ENCODE measurements at places on chromosomes 3 and 15.
A peak's percentile ranks its signal among the peaks of the same experiment; 100 is the strongest.

DNA sequence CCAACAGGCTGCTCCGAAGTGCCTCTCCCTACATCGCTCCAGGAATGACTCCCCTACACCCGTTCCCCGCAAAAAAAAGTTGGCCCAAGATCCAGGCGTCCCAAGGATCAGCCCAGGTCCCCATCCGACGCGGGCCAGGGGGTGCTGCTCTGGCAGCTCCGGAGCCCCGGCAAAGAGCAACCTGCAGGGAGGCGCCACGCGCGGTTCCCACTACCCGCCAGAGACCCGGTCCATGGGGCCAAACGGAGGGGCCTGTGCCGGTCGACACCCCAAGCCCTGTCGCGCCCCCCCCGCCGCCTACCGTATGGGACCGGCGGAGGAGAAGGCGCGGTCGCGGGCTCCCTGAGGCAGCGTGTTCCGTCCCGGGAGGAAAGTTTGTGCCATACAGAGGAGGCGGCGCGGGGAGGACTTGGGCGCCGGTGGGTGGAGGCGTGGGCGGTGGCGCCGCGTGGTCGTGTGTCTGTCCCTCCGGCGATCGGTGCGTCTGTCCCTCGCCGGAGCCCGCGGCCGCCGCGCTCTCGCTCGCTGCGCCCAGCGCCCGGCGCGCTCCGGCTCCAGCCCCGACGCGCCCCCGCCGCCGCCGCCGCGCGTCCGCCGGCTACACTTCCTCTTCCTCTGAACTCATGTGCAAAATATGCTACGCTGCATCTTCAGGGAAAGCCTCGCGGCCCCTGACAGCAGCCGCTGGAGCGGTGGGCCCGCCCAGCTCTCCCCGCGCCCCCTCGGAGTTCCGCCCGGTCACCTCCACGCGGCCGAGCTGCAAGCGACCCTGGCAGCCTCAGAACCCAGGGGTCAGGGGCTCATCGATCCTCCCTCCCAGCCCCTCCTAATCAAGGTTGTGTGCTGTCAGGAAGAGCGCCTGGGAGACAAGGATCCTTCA, at the start of gene RFTN1:
Gene RFTN1 (minus strand): TSS at position 559 of the 880 bp plus-strand sequence. CDS start 19,830 bp downstream, outside the sequence.
- peak; percentile 77 for DNase-seq

DNA sequence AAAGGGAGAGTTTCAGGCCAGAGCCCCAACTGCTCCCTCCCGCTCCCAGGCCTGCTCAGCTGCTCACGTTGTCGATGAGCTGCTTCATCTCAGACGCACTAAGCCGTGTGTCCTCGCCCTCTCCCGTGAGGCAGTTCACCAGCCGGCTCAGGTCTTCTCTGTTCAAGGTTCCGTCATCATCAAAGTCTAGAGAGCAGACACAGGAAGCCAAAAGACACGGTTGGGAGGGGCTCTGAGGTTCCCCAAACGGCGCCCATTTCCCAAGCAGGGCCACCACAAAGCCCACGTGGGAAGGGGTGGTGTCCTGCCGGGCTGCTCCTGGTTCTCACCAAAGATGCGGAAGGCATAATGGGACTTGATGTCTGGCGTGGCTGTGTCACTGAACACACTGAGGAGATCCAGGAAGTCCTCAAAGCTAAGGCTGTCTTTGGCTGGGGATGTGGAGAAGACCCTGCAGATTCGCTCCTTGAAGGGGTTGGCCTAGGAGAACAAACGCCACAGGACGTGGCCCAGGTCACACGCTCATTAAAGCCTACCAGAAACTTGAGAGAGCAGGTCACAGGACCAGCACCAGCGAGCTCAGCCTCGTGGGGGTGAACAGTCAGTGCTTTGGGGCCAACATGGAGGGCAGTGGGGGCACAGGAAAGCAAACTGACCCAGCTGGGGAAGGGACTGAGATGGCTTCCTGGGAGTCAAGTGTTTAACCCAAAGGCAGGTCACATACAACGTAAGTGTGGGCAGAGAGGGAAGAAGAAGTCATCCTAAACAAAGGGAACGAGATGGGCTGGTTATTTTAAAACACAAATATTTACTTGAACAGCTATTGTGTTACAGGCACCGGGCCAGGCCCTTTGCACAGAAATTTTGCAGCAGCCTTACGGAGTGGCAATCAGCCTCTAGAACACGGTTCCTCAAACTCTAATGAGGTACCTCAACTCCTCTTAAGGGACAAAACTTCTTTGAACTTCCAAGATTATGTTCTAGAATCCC, 2.4 kb downstream of the CIB1 start:
- no peak for DNase-seq

- DNase-seq, result no peak
Observed at GRCh38 chr3:81951636-81952035, 190.2 kb upstream of the GBE1 start.

DNA sequence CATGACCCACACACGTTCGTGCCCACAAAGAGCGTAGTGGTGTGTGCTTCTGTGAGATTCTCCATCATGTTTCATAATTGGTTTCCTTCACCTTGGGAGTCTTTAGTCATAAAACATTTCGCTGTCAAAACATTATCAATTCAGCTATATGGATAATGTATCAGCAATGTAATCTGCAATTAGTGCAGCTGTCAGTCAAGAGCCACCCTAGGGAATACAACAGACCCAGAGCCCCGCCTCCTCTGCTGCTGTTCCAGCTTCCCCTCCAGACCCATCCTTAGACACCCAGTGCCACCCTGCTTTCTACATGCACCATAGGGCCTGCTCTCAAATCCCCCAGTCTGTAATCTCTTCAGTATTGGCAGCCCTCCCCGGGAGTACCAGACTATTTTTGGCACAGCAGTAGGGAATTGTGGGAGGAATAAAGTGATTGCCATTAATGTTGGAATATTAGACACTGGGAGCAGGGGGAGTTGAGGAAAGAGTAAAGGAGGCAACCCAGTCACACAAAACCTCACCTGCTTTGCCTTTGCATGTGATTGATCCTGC, 31.5 kb upstream of the C3orf80 start:
- no peak for DNase-seq

DNA sequence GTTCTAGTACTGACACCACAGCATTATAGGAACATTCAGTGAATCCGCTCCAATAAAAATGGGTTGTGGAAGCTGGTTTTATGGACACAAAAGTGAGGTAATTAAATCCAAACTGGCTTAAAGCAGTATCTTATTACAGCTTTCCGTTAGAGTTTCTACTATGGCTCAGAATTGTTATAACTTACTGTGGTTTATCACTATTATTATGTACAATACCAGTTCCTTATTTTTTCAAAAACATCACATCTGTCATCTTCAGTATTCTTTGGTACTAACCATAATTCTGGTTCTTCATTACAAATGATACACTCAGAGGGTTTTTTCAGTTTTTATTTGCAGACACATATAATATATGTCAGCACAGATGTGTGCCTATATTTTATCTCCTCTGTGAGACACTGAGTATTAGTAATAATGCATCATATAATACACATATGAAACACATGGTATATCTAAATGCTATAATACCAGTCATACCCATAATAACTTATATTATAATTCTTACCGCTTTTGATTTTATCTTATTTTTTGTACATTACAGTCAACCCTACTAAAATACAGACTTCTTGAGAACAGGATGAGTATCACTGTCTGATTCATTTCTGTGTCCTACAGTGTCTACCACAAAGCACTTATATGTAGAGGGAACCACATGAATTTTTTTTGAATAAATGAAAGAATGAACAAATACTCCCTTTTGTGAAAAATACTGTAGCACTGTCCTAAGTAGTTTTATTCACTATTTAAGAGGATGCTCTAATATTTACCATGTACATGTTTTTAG, 39.0 kb downstream of the CMSS1 start:
- DNase-seq, result no peak

GRCh38 chr3:178485756-178486155, 50.5 kb upstream of the KCNMB2 start:
- no peak for DNase-seq

GRCh38 chr15:66595931-66596545, 30.2 kb upstream of the LCTL start:
- DNase-seq, result no peak

GRCh38 chr3:156859578-156859977, 33.4 kb downstream of the LEKR1 start:
- no peak for DNase-seq
